ENCODE measurements at places on chromosomes 1 and 21. TPM values are rescaled to one million over a fixed set of nuclear protein-coding genes. Genes with fewer than 3 reads are reported as not detected.
A peak's percentile ranks its signal among the peaks of the same experiment; 100 is the strongest.

DNA sequence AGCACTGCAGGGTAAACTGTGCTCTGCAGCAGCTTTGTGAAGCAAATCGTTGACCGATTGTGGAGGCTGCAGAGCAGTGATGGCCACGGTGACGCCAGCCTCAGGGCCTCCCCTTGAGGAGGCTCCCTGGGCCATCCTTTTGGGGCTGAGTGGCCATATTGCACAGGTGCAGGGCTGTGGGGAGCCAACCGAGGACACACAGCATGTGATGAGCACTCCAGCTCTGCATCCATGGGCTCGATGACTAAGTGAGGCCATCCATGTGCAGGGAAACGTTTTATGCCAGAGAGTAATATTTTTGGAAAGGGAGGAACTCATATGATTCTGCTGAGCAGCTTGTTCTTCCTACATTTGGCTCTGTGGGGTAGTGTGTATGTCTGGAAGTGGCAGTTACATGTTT is 24.6 kb downstream of the KCNK1 start:
- H3K4me3 ChIP-seq: no peak overlapping the region
- no peaks in the 10 kb centered on the region for H3K36me3 ChIP-seq

- no peaks in the 10 kb centered on the region for H3K36me3 ChIP-seq
- no peak overlapping the region for H3K27ac ChIP-seq
- H3K4me1 ChIP-seq: no peaks in the 10 kb centered on the region
- no peaks in the 10 kb centered on the region for H3K27me3 ChIP-seq
These were observed 102.8 kb upstream of the C1orf21 start for GRCh38 chr1:184283999-184284398.

DNA sequence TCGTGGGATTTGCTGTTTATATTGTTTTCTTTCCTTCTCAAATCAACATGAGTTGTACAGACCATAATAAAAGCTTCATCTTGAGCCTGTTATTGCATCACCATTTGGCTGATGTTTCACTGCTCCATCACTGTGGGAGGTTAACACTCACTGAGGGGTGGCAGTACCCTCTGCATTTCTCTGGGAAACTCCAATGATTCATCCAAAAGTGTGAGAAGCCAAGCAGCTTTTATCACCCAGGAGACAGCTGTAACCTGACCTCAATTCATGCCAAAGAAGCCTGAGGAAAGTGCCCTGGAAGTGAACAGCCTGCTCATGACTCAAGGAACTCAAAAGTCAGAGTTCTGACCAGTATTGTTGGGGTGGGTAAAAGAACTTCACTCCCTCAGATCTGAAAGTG is 84.1 kb downstream of the GPR88 start:
- no peak overlapping the region for H3K4me3 ChIP-seq
- no peak overlapping the region for H3K27ac ChIP-seq
- H3K27me3 ChIP-seq: no peaks in the 10 kb centered on the region

DNA sequence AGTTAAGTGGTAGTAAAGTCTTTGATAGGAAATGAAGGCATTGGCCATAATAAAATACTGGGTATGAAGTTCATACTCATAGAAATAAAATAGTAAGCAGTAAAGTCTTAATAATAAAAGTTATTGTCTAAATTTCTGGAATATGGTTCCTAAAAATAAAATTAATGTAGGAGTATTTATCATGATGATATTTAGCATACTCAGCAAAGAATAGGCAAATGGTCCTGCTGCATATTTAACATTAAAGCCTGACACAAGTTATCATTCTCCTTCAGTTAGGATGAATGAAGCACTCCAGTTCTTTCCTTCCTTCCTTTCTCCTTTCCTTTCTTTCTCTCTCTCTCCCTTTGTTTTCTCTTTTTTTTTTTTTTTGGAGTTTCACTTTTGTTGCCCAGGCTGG is 25.3 kb downstream of the PDZK1IP1 start:
- no peak for DNase-seq
- H3K4me1 ChIP-seq: no peaks in the 10 kb centered on the region
- no peak overlapping the region for H3K4me3 ChIP-seq
- H3K27ac ChIP-seq: no peak overlapping the region
- no peaks in the 10 kb centered on the region for H3K27me3 ChIP-seq

- no peaks in the 10 kb centered on the region for H3K4me1 ChIP-seq
- no peak overlapping the region for H3K27ac ChIP-seq
- no peaks in the 10 kb centered on the region for H3K27me3 ChIP-seq
- no peak overlapping the region for H3K4me3 ChIP-seq
- no peak for DNase-seq
These were observed 34.4 kb downstream of the STX6 start for GRCh38 chr1:180988253-180988752.

DNA sequence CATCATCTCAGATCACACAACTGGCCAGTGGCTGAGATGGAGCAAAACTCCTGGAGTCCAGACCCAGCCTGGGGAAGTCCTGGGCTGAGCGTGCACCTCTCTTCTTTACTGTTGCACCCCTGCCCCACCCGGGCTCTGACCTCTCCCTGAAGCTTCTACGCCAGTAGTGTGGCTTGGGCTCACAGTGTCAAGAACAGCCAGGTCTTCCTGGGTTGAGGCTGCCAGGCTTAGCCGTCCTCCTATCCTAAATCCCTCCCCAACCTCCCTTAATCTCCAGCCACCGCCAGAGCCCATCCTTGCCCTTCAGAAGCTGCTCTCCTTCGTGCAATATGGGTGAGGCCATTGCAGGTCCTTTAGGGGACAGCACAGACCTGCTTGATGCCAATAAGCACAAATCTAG is 399.2 kb upstream of the VAMP3 start:
- no peaks in the 10 kb centered on the region for H3K36me3 ChIP-seq
- DNase-seq: no peak
- H3K27me3 ChIP-seq: no peaks in the 10 kb centered on the region
- no peak overlapping the region for H3K4me3 ChIP-seq

GRCh38 chr1:22892789-22893188 is 79.9 kb downstream of the LACTBL1 start:
- no peaks in the 10 kb centered on the region for H3K4me1 ChIP-seq
- no peak for DNase-seq
- H3K27ac ChIP-seq: no peak overlapping the region
- no peaks in the 10 kb centered on the region for H3K36me3 ChIP-seq
- H3K27me3 ChIP-seq: no peaks in the 10 kb centered on the region

GRCh38 chr1:162823771-162824525 is 33.4 kb downstream of the HSD17B7 start:
- H3K36me3 ChIP-seq: no peaks in the 10 kb centered on the region
- H3K27ac ChIP-seq: no peak overlapping the region

DNA sequence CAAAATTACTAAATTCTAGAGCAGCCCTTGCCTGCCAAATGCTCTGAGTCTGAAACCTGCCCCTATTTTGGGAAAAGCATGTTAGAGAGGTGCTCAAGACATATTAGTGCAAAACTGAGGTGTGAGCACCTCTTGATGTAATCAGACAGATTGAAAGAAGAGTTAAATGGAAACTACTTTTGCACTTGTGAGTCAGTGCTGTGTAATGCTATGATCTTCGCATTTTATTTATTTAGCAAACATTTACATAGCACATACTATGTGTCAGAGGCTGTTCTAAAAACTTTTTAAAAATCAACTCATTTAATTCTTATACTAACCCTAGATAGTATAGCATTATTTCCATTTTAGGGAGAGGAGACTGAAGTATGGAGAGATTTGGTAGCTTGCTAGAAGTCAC is 138.1 kb downstream of the ELAVL4 start:
- no peaks in the 10 kb centered on the region for H3K36me3 ChIP-seq
- H3K27ac ChIP-seq: no peak overlapping the region

- no peaks in the 10 kb centered on the region for H3K27me3 ChIP-seq
- no peaks in the 10 kb centered on the region for H3K4me1 ChIP-seq
- DNase-seq: no peak
- H3K4me3 ChIP-seq: no peak overlapping the region
- H3K36me3 ChIP-seq: no peaks in the 10 kb centered on the region
These were observed 51.5 kb upstream of the RAVER2 start for GRCh38 chr1:64693406-64693805.

- H3K4me1 ChIP-seq: no peaks in the 10 kb centered on the region
- no peaks in the 10 kb centered on the region for H3K27me3 ChIP-seq
- no peak for DNase-seq
- H3K4me3 ChIP-seq: no peak overlapping the region
- H3K36me3 ChIP-seq: peaks cover 5% of the 10 kb centered on the region
These were observed 53.0 kb downstream of the NVL start for GRCh38 chr1:224276771-224277487.

GRCh38 chr1:32759521-32759981 is 57.0 kb upstream of the SYNC start:
- DNase-seq: no peak
- peaks cover 98% of the 10 kb centered on the region for H3K4me1 ChIP-seq
- no peaks in the 10 kb centered on the region for H3K27me3 ChIP-seq
- H3K36me3 ChIP-seq: no peaks in the 10 kb centered on the region

DNA sequence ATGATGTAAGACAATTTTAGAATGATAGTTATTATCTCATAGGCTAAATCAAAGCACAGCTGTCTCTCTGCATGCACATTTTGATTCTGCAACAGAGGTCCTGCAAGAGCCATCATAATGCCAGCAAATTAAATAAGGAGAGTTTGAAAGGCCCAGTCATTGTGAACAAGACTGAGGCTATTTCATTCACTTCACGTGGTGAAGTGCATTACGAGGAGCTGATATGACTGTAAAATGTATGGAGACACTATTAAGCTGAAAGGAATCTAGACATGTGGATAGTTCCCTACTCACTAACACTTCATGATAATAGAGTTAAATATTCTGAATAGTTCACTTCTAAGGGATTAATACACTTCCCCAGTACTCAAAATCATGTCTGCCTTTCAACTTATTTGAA is 299.0 kb downstream of the SMYD3 start:
- H3K27ac ChIP-seq: no peak overlapping the region
- H3K4me3 ChIP-seq: no peak overlapping the region
- H3K4me1 ChIP-seq: no peaks in the 10 kb centered on the region
- no peaks in the 10 kb centered on the region for H3K27me3 ChIP-seq

DNA sequence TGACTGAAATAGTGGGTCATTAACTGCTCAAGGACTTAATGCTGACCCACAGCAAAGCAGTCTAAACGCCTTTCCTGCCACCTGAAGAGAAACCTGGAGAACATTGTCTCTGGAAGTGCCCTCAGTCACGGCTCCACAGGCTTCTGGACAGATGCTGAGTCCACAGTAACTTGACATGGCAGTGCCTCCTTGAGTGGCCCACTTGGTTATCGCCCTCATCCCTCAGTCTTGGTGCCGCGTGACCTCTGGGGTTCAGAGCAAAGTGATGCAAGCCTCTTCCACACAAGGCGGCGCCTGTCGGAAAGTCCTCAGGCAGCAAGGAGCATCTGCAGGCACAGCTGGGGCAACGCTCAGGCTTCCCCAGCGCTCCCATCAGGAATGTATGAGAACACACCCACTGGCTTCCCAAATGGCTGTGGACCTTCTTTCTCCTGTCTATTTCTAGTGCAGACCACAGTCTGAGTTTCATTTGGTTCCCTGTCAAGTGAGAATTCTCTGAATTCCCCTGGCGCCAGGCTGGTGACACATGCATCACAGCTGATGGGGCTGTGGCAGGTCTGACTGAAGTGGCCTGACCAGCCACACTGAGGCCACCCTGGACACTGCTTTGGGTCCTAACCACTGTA is 13.0 kb upstream of the ANGPTL7 start:
- DNase-seq: no peak
- no peaks in the 10 kb centered on the region for H3K27me3 ChIP-seq
- H3K27ac ChIP-seq: no peak overlapping the region
- H3K36me3 ChIP-seq: no peaks in the 10 kb centered on the region
- H3K4me3 ChIP-seq: no peak overlapping the region

DNA sequence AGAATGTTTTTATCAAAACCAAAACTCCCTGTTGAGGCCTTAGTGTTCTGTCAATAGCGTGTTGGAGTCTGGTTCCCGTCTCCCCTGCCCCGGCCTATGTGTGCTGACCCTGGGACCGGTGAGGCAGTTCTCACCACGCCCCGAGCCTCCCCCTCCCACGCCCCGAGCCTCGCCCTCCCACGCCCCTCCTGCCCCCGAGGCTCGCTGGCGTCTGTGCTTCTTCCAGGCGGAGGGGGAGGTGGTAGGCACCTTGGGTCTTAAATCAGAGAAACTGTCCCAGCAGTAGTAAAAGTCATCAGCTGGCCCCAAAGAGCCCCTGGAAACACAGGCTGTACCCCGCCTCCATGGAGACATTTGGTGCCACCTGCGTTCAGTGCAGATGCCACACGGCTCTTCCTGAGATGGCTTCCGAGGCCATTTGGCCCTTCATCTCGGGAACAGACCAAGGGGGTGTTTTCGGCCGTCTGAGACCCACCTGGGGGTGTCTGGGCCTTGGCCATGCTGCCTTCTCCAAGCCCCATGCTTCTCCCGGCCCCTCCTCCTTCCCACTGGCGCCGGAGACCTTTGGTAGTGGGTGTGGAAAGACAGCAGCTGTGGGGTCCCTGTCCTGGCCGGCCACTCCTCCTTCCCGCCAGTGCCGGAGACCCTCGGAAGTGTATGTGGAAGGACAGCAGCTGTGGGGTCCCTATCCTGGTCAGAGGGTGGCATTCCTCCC is 44.7 kb downstream of the SKI start:
- H3K27me3 ChIP-seq: no peaks in the 10 kb centered on the region
- no peak for DNase-seq

GRCh38 chr1:186950547-186950946 is 121.8 kb downstream of the PLA2G4A start:
- H3K27me3 ChIP-seq: no peaks in the 10 kb centered on the region
- H3K36me3 ChIP-seq: no peaks in the 10 kb centered on the region
- no peak overlapping the region for H3K27ac ChIP-seq
- no peaks in the 10 kb centered on the region for H3K4me1 ChIP-seq
- DNase-seq: peak; percentile 3
- no peak overlapping the region for H3K4me3 ChIP-seq

- H3K27ac ChIP-seq: no peak overlapping the region
- H3K27me3 ChIP-seq: no peaks in the 10 kb centered on the region
- no peaks in the 10 kb centered on the region for H3K4me1 ChIP-seq
These were observed 98.0 kb upstream of the DNAH14 start for GRCh38 chr1:224831501-224831900.

Gene NOC2L
- 260 TPM for total RNA-seq

Gene CD244
- not detected for total RNA-seq

Gene MCOLN3
- 10.7 TPM for total RNA-seq

Gene S100A7A
- not detected for total RNA-seq

Gene ZFYVE9
- total RNA-seq: 14.2 TPM

Gene DEPDC1
- 61.9 TPM for total RNA-seq

Gene TP73
- 19.2 TPM for total RNA-seq

Gene HCRTR1
- not detected for total RNA-seq

All from HCT116 (cell line).